ENCODE measurements at places on chromosomes 13 and 19.

DNA sequence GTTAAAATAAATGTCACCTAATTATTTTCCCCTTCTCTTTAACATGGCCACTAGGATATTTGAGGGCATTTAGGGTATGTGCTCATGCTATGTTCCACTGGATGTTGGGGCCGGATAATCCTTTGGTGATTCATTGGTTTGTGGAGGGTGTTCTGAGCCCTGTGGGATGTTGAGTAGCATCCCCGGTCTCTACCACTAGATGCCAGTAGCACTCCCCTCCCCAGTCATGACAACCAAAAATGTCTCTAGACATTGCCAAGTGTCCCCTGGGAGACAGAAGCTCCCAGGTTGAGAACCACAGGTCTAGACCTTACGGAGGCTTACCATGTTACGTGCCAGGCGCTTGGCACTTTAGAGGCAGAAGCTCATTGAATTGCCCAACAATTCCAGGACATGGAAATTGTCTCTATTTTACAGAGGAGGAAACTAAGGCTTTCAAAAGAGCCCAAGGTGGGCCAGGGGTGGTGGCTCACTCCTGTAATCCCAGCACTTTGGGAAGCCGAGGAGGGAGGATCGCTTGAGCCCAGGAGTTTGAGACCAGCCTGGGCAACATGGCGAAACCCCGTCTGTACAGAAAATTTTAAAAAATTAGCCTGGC lies 14.1 kb downstream of the SHANK1 start:
- DNase-seq = no peak

DNA sequence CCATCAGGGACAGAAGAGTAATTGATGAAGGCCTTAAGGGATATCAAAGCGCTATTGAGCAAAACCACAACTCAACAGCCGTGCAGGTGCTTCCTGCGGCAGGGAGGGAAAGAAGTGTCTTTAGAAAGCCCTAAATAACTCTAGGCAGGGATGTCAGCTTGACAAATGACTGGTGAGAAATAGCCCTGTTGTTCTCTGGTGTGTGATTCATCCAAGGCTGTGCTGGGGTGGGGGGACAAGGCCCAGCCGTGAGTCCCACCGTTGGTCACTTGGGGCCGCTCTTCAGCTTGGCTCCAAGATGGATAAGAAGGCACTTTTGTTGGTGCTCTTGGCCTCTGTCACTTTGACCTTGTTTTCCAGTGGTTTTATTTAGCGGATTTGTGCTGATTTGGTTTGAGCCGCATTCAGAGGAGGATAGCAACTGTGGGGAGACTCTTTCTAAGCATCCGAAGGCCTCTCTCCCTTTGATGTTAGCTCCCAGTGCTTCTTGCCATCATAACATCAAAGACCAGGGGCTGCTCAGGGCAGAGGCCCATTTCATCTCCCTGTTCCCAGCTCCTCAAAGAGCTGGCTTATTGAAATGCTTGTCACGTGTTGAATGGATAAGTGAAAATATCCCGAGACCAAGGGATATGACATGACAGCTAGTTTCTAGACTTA lies 130.3 kb upstream of the SERP2 start:
- no peak for DNase-seq

- no peak for DNase-seq
Observed at GRCh38 chr19:55173714-55174409, 6.2 kb downstream of the SYT5 start.

GRCh38 chr19:1038978-1039645 lies 795 bp upstream of the ABCA7 start:
- DNase-seq = no peak

Measured in stimulated activated CD4-positive, alpha-beta T cell treated with anti-CD3 and anti-CD28 coated beads, Interleukin-15, amount 100 ng/mL, for 1 hour (primary cell).